ENCODE measurements at places on chromosomes 5 and 9.

DNA sequence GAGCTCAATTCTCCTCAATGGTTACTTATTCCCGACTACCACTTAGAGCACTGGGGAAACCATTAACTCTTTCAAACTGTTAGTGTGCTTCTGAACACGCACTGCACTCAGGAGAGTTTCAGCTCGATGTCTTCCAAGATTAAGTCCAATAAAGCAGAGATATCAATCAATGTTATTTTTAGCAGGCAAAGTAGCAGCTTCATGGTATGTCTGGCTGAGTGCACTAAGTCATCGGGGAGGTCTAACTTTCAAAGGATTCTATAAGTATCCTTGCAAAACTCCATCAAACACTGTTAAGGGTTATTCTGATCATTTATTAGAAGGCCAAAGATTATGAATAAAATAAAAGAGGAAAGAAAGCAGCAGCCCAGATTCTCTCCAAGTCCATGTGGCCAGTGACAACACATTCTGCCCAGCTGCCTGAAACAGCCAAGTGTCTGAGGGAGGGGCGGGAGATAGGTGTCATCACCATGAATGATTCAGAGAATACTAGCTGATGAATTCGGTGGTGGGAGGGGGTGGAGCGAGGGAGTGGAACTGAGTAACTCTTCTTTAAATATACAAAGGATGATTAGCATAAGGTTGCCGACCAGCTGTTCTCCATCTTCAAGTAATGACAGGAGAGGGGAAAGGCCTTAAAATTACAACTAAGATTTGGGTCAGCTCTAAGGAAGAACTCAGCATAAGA, 21.3 kb downstream of the NREP start:
- no peak for DNase-seq

DNA sequence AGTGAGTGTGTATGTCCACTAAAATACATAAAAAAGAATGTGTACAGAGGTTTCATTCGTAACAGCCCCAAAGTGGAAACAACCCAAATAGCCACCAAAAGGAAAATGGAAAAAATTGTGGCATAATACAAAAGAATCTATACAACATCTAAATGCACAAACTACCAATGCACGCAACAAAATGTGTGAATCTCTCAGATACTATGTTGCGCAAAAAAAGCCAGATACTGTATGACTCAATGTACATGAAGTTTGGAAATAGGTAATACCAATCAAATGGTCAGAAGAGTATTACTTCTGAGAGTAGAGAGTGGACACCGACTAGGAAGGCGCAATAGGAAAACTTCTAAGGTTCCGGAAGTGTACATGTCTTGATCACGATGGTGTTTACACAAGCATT, 2.4 kb downstream of the XPA start:
- no peak for DNase-seq

GRCh38 chr9:99822109-99822805, 572 bp downstream of the NR4A3 start:
- no peak for DNase-seq

DNA sequence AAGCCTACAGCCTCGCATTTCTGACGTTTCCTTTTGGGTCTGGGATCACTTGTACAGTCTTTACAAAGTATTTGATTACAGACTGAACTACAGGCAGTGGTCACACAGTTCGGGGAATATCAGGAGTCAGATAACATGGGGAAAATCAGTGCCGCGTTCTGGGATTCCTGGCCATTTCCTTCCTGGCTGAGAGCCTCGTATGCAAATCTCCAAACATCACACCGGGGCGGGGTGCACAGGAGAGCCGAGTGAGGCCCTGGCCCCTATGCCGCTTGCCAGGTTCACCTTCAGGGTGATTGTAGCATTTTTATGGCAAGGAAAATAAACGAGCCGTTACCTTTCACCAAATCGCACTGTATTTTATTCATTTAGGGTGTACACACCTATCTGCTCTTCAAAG, 29.6 kb upstream of the SLC9A3 start:
- no peak for DNase-seq

- no peak for DNase-seq
Observed at GRCh38 chr9:31745468-31745867, 639.0 kb upstream of the ACO1 start.

- DNase-seq: no peak
Observed at GRCh38 chr9:135165003-135165711, 77.7 kb downstream of the OLFM1 start.

- no peak for DNase-seq
Observed at GRCh38 chr9:113511047-113511521, 47.6 kb downstream of the RGS3 start.

DNA sequence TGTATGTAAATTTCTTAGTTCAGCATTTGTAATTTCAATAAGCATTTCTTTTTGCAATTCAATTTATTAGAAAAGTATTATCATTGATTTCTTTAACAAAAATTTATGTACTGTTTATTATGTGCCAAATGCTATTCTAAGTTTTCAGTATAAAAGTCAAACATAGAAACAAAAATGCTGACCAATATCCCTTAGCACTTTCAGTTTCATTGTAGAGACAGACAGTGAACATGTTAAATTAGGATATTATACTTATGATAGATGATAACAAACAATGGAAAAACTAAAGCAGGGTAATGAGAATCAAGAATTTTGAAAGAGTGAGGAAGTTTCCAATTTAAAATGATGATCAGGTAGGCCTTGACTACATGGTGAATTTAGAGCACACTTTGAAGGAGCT, 1106.0 kb downstream of the TAF11L14 start:
- DNase-seq: no peak

DNA sequence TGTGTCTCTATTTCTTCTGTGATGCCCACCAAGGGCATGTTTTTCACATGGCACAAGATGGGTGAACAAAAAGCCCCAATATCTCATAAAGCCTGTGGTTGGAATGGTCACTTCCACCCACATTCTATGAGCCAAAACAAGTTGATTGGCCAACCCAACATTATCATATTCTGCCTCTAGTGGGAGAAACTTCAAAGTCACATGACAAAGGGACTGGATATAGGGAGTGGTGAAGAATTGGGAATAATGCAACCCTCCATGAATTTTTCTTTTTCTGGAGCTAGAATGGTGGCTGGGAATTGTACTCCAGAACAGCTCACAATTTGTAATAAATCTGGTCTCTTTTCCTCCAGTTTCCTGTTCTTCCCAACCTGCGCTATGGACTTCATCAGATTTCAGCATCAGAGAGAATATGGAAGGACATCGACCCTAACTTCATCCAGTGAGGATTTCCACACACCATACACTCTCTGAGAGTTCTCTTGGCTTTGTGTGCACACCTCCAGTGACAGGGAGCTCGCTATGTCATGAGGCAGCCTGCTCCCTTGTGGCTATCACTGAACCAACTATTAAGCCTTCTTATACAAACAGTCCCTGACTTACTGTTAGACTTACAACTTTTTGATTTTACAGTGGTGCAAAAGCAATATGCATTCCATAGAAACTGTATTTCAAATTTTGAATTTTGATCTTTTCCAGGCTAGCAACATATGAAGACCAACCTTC, 12.0 kb upstream of the B4GALT1 start:
- DNase-seq: no peak

GRCh38 chr9:34484678-34485077, 26.1 kb downstream of the DNAI1 start:
- no peak for DNase-seq

GRCh38 chr9:6605202-6605601, 40.3 kb downstream of the GLDC start:
- DNase-seq: no peak

DNA sequence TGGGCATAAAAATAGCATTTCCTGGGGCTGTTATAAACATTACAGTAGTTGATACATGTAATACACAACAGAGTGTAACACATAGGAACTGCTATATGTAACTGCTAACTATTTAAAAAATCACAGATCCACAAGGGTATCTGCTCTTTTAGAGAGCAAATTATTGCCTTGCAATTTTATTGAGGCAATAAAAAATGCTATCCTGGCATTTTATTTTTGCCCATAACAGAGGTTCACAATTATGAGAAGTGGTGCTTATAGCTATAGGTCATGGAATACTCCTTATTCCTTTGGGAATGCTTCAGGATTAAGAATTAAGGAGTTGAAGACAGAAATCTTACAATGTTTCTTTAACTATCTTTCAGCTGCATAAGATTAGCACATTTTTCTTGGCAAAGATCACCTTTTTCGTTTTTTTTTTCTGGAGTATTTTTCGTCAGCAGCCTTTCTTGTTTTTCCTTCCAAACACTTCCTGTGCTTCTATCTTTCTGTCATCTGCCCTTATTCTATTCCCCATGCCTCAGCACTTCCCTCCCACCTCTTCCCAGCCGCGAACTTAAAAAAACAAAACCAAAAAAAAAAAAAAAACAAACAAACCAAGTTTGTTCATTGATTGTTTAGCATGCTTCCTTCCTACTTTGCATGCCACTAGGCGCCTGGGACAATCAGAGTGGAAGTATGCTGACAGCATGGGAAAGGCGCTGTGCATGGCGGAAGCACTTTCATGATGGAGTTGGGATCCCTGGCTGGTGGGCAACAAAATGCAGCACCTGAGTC, 264.2 kb downstream of the MAST4 start:
- no peak for DNase-seq

GRCh38 chr5:142322747-142323479, 1.9 kb downstream of the SPRY4 start:
- no peak for DNase-seq

DNA sequence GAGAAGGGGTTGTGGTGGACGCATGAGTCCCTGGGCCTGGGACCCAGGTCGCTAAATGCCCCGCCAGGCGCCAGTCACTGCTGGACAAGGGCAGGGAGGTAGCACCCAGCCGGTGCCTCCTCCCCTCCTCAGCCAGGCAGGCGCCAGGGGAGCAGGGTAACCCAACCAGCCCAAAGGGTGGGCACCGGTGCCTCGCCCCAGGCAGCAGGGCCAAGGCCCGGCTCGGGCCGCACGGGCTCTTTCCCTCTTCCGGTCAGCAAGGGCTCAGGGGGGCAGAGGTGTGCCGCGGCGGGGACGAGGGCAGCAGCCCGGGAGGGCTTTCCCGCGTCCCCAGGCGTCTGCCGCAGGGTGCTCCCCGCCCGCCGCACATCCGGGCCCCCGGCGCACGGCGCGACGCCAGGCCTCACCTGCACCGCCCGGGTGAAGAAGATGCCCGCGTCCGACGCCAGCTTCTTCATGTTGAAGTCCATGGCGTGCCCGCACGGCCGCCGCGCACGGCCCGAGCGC, 393 bp downstream of the SH3GLB2 start:
- peak; percentile 62 for DNase-seq
